Posterior vena cava (tissue), 2 donors: ENCODE measurements at places on chromosomes 4 and X.

DNA sequence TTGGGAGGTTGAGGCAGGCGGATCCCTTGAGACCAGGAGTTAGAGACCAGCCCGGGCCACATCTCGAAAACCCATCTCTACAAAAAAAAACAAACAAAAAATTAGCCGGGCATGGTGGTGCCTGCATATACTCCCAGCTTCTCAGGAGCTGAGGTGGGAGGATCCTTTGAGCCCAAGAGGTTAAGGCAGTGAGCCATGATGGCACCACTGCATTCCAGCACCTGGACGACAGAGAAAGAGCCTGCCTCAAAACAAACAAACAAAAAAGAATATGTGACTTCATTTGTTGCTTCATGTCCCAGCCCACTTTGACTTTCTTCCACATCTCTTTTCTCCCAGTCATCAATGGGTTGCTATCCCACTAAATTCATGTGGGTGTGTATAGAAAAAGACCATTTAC is 79.7 kb downstream of the BCOR start:
- DNase-seq: no peak

DNA sequence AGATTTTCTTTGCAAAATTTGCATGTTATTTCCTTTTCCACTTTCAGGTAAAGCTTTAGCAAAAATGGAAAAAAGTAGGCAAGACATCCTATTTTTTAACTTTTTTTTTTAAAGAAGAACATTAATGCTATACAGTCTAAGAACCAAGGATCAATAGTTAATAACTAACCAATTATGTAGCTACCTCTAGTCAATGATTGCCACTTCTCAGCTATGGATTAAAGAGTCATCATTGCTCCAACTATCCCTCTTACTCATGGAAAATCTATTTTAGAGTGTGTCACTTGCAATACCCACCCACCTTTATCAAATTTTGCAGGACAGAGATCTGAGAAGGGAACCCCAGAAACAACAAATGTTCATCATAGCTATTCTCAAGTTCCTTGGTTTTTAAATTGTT is 223.1 kb downstream of the ANK2 start:
- DNase-seq: no peak

DNA sequence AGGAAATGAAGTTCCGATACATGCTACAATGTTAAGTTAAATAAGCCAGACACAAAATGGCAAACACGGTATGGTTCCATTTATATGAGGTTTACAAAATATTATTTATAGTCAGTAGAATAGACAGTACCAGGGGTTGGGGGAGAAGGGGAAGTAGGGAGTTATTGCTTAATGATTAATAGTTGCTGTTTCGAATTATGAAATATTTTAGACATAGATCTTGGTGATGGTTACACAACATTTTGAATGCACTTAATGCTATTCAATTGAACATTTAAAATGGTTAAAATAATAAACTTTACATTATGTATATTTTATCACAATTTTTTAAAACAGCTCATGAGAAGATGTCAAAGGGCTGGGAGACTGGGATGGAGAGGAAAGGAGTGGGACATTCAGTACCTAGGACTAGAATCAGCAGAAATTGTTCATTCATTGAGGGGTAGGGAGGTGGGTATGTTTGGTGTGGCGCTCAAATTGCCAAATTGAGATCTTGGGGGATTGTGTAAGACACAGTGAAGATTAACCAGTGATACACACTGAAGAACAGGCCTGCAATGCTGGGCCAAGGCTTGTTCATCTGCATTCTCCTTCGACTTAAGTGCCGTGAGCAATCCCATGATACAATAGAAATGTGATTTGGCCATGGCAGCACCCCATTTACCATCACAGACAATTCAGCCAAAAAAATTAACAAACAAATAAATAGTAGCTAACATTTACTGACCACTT is 165.6 kb upstream of the GALNT7 start:
- no peak for DNase-seq

GRCh38 chrX:70087857-70088630 is 25.8 kb downstream of the OTUD6A start:
- DNase-seq: no peak

- no peak for DNase-seq
Measured at GRCh38 chr4:8528713-8529112, 51.5 kb upstream of the GPR78 start.
